ENCODE measurements at places on chromosomes 7 and 10.

DNA sequence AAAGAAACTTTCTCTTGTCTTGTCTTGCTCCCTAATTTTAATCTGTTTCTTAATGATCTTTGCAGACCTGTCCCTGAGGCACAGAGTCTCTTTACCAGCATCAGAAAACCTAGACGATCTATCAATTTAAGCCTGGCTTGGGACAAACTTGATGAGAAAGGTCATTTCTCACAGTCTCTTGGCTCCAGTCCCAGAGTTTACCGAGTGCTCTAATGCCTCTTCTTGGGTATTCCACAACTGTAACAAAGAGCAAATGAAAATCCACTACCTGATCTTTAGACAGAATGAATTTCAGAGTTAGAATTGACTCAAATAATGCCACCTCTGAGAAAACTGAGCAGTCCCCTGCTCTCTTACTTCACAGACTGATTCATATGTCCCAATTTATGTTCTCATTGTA lies 106.4 kb upstream of the DNAJB12 start:
- DNase-seq: no peak

DNA sequence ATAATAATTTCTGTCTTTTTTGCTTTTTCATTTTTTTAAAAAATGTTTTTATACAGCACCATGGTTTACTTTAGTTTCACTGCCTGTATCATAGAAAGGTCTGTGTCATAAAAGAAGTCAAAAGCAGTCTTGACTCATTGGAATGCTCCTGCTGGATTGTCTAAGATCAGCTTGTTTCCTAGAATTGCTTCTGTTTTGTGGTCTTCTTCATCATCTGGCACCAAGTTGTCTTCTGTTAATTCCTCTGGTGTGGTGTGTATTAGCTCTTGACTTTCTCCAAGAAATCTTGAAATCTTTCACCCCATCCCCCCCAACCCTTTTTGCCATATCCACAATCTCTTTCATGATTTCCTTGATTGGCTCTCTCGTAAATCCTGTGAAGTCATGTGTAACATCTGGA lies 250.3 kb upstream of the CXCL12 start:
- no peak for DNase-seq

GRCh38 chr10:119651514-119652360 lies 557 bp downstream of the BAG3 start:
- no peak for DNase-seq

DNA sequence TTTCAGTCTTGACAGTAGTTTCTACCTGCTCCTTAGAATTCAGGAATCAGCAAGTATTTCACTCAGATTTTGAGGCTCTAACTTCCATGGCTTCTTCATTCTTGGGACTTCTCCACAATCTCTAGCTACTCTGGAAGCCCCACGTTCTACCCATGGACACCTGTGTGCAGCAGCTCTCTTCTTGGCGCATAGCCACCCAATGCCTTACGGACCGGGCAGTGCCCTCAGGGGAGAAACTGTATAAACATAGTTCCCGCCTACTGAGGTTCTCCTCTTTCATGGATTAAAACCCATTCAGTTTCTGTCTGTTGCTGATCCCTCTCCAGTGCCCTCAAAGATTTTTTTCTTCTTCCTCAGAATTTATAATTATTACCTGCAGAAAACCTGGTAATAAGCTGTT lies 177.1 kb downstream of the SORCS1 start:
- no peak for DNase-seq

GRCh38 chr10:132533571-132534260 lies 3.9 kb upstream of the INPP5A start:
- no peak for DNase-seq

DNA sequence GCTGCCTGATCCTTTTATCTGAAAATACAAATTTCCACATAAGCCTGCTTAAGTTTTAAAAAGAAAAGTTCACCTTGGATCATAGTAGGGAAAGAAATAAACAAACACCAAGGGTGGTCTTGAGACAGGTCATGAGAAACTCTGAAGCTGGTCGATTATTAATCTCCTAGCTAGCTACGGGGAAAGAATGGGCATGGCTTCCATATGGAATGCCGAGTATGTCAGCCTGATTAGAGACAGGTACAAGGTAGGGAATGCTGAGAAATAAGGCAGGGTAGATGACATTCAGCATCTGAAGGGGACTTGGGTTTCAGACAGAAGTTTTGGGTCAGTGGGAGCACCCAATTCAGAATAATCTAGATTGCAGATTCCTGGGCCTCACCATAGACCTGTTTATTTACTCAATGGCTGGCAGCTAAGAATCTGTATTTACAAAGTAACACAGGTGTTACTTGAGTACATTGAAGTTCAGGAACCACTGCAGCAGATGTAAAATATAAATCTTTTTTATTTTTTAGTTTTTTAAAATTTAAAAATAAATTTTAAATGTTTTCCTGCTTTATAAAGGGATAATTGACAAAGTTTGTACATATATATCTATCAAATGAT lies 49.0 kb downstream of the SCIN start:
- DNase-seq: no peak

- no peak for DNase-seq
Observed at GRCh38 chr7:27329909-27330308, 87.3 kb downstream of the EVX1 start.

DNA sequence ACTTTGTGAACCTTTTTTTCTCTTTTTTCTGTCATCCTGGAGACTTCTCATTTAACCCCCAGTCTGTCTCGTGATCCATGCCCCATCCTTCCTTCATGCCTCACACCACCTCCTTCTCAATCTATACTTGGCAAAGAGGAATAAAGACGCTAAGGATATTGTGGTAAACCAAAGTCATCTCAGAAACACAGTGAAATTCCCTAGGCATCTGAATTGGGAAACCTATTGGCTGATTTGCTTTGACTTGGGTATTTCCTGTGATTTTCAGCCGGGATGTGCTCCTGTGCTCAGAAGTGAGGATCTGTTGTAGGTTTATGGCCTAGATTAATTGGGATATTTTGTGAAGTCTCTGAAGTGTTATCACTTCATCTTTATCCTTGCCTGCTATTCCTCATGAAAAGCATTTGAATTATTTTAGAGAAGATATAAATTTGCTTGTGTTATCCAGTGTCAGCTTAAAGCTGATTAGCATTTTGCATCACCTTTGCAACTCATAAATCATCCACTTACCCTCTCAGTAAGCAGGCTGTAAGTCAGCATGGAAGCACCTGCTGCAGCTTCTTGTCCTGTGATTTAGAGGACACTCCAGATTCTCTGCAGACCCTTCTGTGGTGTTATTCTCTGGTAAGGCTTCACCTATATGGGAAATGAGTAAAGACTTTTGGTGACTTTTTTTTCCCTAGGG lies 138.0 kb downstream of the AUTS2 start:
- DNase-seq: no peak

All from stimulated activated CD4-positive, alpha-beta T cell treated with anti-CD3 and anti-CD28 coated beads, Interleukin-15, amount 100 ng/mL, for 1 hour (primary cell).